ENCODE measurements at places on chromosomes 11 and 22. TPM values are rescaled to one million over a fixed set of nuclear protein-coding genes. Genes with fewer than 3 reads are reported as not detected.

DNA sequence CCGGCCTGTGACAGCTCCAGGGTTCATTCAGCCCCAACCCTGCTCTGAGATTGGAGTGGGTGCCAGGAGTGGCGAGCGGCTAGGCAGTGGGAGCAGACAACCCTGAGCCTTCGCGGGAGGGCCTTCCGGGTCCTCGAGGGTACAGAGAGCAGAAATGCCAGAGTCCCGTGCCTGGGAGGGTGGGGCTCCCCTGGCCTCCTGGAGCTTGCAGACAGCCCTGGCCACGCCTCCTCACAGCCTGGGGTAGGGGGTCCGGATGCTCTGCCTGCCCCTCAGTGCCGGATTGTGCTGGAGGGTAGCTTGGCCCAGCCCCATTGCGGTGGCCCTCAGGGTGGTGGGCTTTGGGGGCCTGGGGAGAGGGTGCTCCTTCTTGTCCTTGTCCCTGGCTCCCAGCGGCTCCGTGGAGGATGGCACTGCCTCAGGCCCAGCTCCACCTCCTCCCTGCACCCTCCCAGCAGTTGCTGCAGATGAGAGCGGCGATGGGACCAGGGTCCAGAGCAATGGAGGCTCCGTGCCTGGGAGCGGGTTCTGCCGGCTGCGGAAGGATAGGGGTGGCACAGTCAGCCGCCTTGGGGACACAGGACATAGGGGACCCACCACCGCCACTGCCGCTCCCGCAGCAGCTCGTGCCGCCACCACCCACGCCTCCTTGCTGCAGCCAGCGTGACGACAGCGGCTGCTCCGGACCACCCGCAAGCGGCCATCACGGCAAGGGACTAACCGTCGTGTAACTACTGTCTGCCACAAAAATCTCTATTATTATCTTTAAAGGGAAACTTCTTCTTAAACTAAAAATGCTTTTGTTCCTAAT is 34.9 kb upstream of the OR10G7 start:
- DNase-seq, result no peak

GRCh38 chr11:78868563-78868962 is 293.9 kb upstream of the NARS2 start:
- DNase-seq, result no peak

- DNase-seq, result no peak
These were observed 286.7 kb upstream of the CCDC90B start for GRCh38 chr11:83572581-83573496.

Gene FAM83F
- 2.6 TPM for total RNA-seq

Gene ZNF215
- 2.8 TPM for total RNA-seq

Gene HTR3A
- total RNA-seq, result 0.14 TPM
